ENCODE measurements at places on chromosomes 6 and 20. TPM values are rescaled to one million over a fixed set of nuclear protein-coding genes. Genes with fewer than 3 reads are reported as not detected.
A peak's percentile ranks its signal among the peaks of the same experiment; 100 is the strongest.

BNIP5 gene
- under 0.01 TPM for total RNA-seq

BMP7 gene
- total RNA-seq = 1.8 TPM

MANEA gene
- total RNA-seq = 12.1 TPM

PDYN gene
- not detected for total RNA-seq

COL20A1 gene
- total RNA-seq = not detected

TMEM14C gene
- total RNA-seq = 124 TPM

DNA sequence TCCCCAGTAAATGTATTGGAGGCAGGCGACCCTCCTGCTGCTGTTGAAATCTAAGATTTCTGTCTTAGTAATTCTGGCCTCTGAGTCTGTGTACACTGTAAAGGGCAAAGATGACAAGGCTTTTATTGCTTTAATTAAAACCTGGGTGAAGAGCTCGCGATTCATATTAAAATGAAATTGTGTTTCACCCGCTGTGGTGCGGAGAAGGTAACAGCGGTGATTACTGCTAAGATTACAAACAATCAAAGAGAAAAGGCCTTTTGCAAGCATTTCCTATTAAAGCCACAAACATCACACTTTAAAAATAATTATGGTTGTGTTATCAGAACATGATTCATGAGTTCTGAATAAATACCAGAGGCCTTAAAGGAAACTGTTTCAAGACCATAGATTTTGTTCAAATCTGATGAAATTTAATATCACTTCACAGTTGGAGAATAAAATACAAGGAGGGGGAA lies 69.3 kb downstream of the TOX2 start:
- H3K4me3 ChIP-seq = no peak overlapping the region
- no peak overlapping the region for H3K27ac ChIP-seq
- H3K36me3 ChIP-seq = no peaks in the 10 kb centered on the region
- DNase-seq = no peak
- H3K27me3 ChIP-seq = no peaks in the 10 kb centered on the region

GRCh38 chr6:163415620-163416556 lies 1.4 kb downstream of the QKI start:
- peak overlapping the region; percentile 97 for H3K4me3 ChIP-seq
- DNase-seq = no peak

GRCh38 chr20:63315731-63316491 lies 22.9 kb downstream of the COL20A1 start:
- H3K27ac ChIP-seq = no peak overlapping the region
- H3K27me3 ChIP-seq = peaks cover 43% of the 10 kb centered on the region
- DNase-seq = no peak
- no peak overlapping the region for H3K4me3 ChIP-seq

DNA sequence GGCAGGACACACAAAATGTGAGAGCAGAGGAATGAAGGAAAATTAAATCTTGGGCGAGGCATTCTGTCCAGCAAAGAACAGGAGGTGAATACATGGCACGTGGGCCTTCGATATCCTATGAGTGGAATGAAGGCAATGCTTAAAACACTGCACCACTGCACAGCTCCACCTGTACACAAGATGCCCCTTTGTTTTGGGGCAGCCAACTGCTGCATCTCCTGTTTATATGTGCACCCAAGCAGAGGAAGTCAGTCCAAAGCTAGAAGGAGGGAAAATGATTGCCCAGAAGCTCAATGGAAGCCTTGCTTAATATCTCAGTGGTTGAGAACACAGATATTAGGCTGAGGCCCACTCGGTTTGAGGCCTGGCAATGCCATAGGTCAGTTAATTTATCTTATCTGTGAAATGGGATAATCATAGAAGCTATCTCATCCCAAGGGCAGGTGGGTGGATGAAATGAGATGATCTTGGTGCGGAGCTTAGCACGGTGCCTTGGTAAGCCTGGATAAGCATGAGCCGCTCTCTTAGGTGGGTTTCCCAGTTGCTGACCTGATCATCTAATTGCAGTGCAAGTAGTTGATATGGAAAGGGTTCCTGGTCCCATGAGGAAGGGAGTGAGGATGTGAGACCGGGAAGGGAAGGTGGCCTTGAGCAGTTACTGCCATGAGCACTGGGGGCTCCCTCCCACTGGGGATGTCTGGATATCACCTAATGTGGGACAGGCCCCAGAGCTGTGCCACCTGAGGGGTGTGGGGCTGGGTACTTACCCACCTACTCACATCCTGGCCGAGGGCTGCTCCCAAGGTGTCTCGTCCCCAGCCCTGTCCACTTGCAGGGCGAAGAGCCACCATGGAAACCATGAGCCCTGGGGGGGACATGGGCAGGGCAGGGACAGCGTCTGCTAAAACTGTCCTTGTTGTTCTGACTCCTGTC lies 9.9 kb downstream of the BANF2 start:
- no peak overlapping the region for H3K4me3 ChIP-seq
- no peaks in the 10 kb centered on the region for H3K36me3 ChIP-seq
- no peaks in the 10 kb centered on the region for H3K27me3 ChIP-seq
- no peaks in the 10 kb centered on the region for H3K4me1 ChIP-seq
- no peak overlapping the region for H3K27ac ChIP-seq
- DNase-seq = no peak

- H3K27ac ChIP-seq = no peak overlapping the region
- no peaks in the 10 kb centered on the region for H3K27me3 ChIP-seq
- no peaks in the 10 kb centered on the region for H3K4me1 ChIP-seq
- H3K36me3 ChIP-seq = no peaks in the 10 kb centered on the region
Observed at GRCh38 chr6:128053109-128053508, 152.3 kb upstream of the THEMIS start.

DNA sequence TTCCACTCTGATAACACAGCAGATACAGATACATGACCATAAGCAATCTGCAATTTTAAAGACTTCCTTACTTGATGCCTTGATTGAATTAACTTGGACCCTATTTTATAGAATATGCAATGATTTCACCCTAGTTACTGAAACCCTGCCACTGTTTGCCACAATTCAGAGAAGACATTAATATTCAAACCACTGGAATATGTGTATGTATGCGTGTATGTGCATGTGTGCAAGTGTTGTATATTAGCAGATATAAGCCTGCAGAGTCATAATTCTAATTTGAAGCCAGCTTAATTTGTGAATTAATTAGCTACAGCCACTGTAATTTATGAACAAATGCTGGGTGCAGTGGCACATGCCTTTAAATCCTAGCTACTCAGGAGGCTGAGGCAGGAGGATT lies 9.3 kb downstream of the VNN2 start:
- DNase-seq = no peak
- H3K36me3 ChIP-seq = no peaks in the 10 kb centered on the region
- H3K4me1 ChIP-seq = no peaks in the 10 kb centered on the region

DNA sequence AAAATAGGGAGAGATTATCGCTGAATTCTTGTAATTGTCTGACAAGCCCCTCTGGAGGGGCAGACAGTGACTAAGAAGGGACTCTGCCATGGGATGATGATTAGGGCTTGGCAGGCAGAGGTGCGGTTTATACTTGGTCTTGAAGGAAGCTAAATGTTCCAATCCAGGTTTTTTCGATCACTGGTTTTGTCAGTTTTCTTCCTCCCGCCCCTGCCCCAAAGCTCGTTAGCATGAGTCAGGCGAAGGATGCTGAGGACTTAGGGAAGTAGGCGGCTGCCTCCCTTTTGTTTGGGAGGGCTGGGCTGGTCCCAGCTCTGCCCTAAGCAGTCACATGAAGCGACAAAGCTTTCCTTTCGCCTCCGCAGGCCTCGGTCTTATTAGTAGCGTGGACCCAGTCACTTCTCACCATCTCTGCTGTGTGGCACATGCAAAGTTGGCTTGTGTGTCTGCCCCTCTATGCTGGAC lies 314.2 kb downstream of the CDC5L start:
- H3K36me3 ChIP-seq = no peaks in the 10 kb centered on the region
- H3K27ac ChIP-seq = peak overlapping the region; percentile 38
- no peak overlapping the region for H3K4me3 ChIP-seq
- no peaks in the 10 kb centered on the region for H3K27me3 ChIP-seq

DNA sequence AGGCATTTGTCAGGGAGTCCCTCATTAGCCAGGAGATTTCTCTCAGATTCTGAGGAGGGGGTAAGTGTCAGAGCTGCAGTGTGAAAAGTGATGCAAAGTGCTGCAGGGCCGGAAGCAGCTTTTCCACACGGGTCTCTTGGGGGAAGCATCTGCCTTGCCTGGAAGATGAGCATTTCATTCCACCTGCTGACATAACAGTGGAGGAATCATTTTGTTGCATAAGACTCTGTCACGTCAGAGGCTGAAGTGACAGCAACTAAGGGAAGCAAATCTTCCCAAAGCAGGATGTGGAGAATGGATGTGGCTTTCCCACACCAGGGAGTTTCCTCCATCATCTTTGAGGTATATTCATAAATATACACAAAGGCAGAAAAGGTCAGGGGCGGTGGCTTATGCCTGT lies 22.8 kb downstream of the DCBLD1 start:
- no peak overlapping the region for H3K4me3 ChIP-seq
- H3K27me3 ChIP-seq = no peaks in the 10 kb centered on the region
- H3K4me1 ChIP-seq = no peaks in the 10 kb centered on the region
- no peak for DNase-seq
- no peaks in the 10 kb centered on the region for H3K36me3 ChIP-seq

- peak overlapping the region; percentile 64 for H3K27ac ChIP-seq
- H3K36me3 ChIP-seq = no peaks in the 10 kb centered on the region
- H3K4me3 ChIP-seq = peak overlapping the region; percentile 95
- no peak for DNase-seq
- no peaks in the 10 kb centered on the region for H3K4me1 ChIP-seq
Observed at GRCh38 chr6:24403501-24403824, 727 bp downstream of the MRS2 start.

DNA sequence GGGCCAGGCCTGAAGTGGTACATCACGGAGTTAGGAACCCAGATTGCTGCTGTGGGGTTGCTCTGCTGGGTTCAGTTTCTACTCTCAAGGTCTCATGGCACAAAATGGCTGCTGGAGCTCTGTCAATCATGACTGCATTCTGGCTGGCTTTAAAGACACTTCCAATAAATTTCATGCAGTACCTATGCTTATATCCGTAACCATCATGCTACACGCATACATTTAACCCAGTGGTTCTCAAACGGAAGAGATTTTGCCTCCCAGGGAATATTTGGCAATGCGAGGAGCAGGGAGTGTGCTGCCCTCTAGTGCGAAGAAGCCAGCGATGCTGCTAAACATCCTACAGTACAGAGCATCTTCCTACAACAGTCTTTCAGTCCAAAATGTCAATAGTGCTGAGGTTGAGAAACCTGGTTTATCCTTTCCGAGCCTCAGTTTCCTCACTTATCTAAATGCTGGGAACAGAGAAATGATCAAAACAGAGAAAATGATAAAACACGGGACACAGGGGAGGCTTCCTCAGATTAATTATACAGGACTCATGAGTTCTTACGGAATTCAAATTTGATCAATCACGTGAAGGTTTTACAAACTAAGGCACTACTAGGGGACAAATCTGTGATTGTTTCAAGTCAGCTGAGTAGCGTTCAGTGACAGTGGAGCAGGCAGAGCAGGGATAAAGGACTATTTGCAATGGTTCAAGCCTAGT lies 9.6 kb upstream of the SLC2A10 start:
- H3K27me3 ChIP-seq = no peaks in the 10 kb centered on the region
- no peak overlapping the region for H3K27ac ChIP-seq
- no peaks in the 10 kb centered on the region for H3K4me1 ChIP-seq
- DNase-seq = no peak
